ENCODE measurements at places on chromosomes 3 and 15.
A peak's percentile ranks its signal among the peaks of the same experiment; 100 is the strongest.

DNA sequence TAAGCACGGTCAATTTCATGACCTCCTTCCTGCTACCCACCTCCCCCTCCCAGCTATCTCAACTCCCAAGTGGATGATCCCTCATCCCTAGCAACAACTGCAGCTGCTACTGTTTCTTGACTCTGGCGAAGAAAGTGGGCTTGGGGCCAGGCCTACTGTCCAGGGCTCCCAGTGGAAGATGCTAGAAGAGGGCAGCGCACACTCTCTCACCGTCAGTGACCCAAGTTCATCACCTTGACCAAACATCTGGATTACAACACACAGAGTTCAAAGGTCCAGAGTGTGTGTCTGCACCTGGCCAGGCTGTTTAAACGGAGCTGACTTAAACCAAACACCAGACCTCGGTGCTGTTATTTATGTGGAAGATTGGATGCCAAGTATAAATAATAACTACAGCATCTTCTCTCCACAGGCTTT lies 385.6 kb downstream of the SHQ1 start:
- no peak for DNase-seq

DNA sequence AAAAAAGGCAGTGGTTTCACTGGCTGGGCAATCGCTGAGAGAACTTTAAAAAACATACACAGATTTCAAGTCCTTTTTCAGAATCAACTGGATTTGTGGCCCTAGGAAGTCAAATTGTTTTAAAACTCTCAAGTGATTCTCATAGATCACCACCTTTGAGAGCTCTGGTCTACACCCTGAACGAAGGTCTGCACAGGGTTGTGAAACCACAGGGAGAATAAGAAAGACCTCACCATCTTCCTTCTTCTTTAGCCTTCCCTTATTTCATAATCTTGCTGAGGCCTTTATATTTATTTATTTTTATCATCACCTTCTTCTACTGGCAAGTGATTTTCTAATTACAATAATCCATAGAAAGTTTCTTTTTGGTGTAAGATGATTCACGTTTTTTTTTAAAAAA lies 58.1 kb downstream of the FOXP1 start:
- DNase-seq, result no peak

- DNase-seq, result no peak
Measured at GRCh38 chr15:36907295-36907694, 193.1 kb downstream of the MEIS2 start.

DNA sequence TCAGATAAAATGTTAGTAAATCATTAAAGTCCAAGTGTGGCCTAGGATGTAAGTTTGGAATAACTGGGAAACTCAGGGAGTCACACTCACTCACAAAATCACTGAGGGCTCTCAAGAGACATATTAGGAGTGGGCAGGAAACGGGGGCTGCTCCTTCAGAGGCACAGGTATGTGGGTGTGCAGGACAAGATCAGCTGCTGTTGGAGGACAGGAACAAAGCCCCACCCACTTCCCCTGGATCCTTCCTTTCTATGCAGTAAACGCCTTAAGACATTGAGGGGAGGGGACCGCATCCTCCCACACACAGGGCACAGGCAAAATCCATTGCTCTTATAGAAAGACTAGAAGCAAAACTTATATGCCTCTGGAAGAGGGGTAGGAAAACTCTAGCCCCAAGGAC lies 30.2 kb downstream of the TM2D3 start:
- DNase-seq, result no peak

DNA sequence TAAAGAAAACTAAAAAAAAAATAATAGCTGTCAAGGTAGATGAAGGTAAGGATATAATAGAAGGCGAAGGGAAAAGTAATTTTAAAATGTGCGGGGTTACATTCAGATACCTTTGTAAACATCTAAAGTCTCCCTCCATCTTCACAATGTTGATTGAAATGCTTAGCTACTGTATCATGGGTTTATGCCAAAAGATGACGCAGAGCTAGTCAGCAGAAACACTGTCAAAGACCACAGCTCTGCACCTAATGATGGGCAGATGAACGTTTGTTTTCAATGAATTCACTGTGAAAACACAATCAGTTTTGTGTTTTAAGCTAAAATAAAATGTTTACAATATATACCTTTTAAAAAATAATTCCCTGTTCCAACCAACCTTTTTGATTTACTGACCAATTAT lies 61.2 kb downstream of the RFTN1 start:
- no peak for DNase-seq

- DNase-seq, result no peak
Measured at GRCh38 chr15:90015294-90015693, 14.2 kb downstream of the ZNF710 start.

- DNase-seq, result no peak
Measured at GRCh38 chr3:156825795-156826143, 384 bp upstream of the LEKR1 start.

- no peak for DNase-seq
Measured at GRCh38 chr15:75649045-75649761, 1.5 kb downstream of the SNX33 start.

GRCh38 chr3:123880998-123881561 lies 3.1 kb downstream of the MYLK start:
- no peak for DNase-seq

DNA sequence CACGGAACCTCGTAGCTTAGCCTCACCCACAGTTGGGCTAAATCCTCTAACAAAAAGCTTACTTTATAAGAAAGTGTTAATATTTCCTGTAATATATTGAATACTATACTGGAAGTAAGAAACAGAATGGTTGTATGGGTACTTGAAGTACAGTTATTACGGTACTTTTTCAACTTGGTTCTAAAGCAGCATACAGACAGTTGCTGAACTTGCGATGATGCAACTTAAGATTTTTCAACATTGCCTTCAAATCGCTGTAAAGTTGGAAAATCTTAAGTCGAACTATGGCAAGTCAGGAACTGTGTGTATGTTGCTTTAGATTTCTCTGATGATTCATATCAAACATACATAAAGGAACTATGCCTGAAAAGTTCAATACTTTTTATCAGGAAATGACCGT lies 204.4 kb upstream of the C2CD4B start:
- DNase-seq, result no peak

DNA sequence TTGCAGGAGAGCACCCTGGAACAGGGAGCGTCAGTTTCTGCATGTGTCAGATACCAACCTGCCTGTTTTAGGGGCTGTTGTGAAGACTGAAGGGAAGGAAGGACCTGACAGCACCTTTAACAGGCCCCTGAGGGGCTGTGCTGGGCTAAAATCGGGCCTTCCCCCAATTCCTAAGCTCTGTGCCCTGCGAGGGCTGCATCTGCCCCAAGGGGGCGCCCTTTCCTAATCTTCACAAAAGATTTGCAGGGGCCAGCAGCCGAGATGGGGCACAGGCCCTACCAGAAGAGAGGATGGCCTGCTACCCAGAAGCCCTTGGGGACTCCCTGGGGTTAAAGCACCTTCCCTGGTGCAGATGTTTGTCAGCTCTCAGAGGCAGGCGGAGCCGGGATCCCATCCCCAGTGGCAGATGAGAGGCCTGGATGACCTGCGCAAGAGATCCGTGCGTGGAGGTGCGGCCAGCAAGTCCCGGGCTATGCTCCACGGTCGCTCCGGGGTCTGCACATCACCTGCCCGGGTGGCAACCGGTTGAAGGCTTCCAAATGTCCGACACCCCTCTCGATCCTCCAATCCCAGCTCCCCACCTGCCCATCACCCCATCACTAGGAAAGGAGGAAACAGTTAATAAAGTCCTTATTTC lies 53.6 kb downstream of the RHCG start:
- no peak for DNase-seq

DNA sequence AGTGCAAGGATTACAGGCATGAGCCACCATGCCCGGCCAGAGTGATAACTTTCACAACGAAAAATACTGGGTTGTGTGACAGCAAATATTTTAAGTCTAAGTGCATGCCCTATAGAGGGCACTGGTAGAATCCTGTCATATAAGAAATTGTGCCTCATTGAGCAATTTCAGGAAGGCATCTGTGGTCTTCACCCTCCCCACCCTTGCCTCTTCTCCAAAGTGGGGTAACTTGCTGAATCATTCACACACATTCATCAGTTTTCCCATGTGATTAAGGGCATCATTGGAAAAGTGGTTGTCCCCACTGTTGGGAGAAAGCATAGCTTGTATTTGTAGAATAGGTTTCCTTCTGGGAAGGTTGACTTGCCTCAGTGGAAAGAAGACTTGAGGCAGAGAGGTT lies 9.2 kb downstream of the MITF start:
- DNase-seq, result no peak

DNA sequence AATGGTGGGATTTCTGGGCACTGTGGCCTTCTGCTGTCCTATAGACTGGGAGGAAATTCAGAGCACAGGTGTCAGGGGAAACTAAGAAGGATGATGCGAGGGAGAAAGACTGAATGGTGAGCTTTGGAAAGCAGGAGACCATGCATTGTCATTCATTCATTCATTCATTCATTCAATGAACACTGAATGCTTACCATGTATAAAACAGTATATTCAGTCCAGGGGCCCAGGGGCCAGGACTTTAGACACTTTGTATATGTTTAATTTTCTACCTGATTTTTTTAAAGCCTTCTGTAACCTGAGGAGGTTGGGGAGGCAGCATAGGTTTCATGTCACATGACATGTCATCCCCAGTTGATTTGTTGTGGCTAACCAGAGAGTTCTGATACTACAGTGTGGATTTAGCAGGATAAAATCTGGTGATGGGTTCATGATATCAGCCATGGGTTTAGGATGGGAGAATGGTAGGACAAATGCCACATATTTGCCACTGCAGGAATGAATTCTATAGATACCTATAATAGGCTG lies 57.7 kb upstream of the ATG7 start:
- no peak for DNase-seq

DNA sequence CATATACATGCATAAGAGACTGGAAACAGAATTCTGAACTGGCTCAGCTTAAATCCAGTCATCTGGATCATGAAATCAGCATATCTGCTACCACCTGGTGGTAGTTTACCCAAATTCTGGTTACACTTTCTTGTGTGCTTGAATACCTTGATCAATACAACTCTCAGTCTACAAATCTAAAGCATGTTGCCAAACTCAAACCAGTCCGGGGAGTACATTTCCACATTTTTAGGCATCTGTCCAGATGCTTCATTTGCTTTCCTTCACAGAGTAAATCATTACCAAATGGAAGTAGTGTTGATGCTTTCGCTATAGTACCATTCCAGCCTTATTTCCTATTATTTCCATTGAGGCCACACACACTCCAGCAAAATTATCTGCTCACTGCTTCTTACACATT lies 126.4 kb downstream of the P2RY1 start:
- DNase-seq, result no peak

GRCh38 chr3:170205302-170205701 lies 16.9 kb upstream of the PRKCI start:
- no peak for DNase-seq

DNA sequence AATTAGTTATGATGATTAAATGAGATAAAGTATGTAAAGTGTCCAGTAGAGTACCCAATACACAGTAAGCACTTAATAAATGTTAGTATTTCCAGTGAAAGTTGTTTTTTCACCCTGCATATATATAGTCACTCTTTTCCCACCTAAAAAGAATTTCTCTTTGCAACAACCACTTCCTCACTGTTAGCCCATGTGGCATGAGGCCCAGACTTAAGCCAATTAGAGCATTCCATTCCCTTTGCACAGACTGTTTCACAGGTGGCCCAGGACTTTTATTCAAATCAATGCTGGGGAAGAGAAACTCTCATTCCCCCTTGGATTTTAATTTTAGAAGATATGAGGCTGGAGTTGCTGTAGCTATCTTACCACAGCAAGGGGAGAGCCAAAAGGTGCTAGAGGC lies 3.7 kb downstream of the IFT80 start:
- no peak for DNase-seq

- DNase-seq, result no peak
Measured at GRCh38 chr15:75198560-75199356, 2.9 kb upstream of the C15orf39 start.

- no peak for DNase-seq
Measured at GRCh38 chr15:48541341-48542278, 103.9 kb downstream of the FBN1 start.

GRCh38 chr3:184186902-184187207 lies 856 bp downstream of the ABCF3 start:
- no peak for DNase-seq

- no peak for DNase-seq
Measured at GRCh38 chr3:131694376-131694775, 191.6 kb upstream of the MRPL3 start.

- peak; percentile 3 for DNase-seq
Measured at GRCh38 chr3:35932995-35933394, 293.7 kb downstream of the ARPP21 start.

GRCh38 chr15:56980473-56980872 lies 62.0 kb downstream of the TCF12 start:
- no peak for DNase-seq

GRCh38 chr15:97425596-97425995 lies 534.9 kb upstream of the ARRDC4 start:
- no peak for DNase-seq

GRCh38 chr15:69887009-69887408 lies 210.7 kb downstream of the TLE3 start:
- DNase-seq, result no peak

GRCh38 chr3:194274424-194275085 lies 76.6 kb downstream of the CPN2 start:
- DNase-seq, result no peak

GRCh38 chr3:73766599-73767381 lies 142.0 kb upstream of the PDZRN3 start:
- DNase-seq, result no peak

DNA sequence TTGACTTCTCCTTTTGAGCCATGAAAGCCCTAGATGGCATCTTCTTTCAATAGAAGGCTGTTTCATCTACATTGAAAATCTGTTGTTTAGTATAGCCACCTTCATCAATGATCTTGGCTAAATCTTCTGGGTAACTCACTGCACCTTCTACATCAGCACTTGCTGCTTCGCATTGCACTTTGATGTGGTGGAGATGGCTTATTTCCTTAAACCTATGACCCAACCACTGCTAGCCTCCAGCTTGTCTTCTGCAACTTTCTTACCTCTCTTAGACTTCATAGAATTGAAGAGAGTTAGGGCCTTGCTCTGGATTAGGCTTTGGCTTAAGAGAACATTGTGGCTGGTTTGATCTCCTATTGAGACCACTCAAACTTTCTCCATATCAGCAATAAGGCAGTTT lies 189.8 kb downstream of the PLCL2 start:
- no peak for DNase-seq

GRCh38 chr3:39962581-39962980 lies 153.2 kb downstream of the MYRIP start:
- DNase-seq, result no peak

DNA sequence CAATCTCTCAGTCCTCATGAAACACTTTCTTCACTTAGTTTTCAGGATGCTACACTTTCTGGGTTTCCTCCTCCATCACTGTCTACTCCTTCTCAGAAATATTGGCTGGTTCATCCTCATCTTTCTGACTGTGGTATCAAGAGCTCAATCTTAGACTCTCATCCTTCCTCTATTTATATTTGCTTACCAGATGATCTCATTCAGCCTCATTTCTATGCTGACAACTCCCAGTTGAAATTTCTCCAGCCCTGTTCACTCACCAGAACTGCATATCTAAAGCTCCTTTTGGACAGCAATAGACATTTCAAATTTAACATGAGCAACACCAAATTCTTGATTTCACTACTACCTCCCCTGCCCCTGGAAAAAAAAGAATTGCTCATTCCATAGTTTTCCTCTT lies 48.0 kb upstream of the FBN1 start:
- DNase-seq, result no peak

- no peak for DNase-seq
Measured at GRCh38 chr3:131151-131888, 65.2 kb upstream of the CHL1 start.

Data from amygdala (tissue), 56 donors.